ENCODE measurements at places on chromosomes 12 and 14.

GRCh38 chr12:14960548-14961465 lies 594 bp downstream of the ARHGDIB start:
- no peak for DNase-seq

- DNase-seq, result no peak
Measured at GRCh38 chr12:62306569-62307530, 46.6 kb downstream of the USP15 start.

DNA sequence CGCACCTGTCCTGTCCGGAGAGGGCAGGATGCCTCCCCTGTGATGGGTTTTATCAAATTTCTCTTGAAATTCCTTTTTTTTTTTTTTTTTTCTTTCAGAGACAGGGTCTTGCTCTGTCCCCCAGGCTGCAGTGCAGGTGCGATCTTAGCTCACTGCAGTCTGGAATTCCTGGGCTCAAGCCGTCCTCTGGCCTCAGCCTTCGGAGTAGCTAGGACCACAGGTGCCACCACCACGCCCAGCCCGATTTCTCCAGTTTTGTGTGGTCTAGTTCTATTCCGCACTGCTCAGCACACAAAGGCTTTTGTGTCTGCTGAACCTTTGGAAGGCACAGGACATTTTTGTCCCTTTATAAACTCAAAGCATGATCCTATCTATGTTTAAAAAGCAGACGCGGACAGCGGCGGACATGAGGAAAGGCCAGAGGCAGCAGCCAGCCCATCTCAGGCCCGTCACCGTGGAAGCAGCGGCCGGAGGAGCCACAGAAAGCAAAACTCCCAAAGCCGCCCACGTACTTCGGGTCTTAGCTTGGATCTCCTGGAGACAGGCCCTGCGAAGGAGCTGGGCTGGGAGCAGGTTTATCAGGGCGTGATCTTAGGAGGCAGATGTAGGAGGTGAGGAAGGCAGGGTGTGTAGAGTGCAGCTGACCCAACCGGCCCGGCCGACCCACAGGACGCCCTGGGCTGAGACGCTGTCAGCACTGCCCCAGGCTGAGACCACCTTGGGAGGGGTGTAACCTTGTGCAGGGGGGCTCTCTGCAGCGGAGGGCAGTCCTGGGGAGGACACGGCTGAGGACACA lies 30.9 kb upstream of the FBRSL1 start:
- no peak for DNase-seq

GRCh38 chr12:124750787-124751471 lies 112.7 kb downstream of the SCARB1 start:
- no peak for DNase-seq

GRCh38 chr12:103392722-103393121 lies 103.0 kb downstream of the C12orf42 start:
- no peak for DNase-seq
